ENCODE measurements at places on chromosomes 5 and 9.

GRCh38 chr5:170639221-170639925, 135.6 kb downstream of the KCNIP1 start:
- DNase-seq = no peak

DNA sequence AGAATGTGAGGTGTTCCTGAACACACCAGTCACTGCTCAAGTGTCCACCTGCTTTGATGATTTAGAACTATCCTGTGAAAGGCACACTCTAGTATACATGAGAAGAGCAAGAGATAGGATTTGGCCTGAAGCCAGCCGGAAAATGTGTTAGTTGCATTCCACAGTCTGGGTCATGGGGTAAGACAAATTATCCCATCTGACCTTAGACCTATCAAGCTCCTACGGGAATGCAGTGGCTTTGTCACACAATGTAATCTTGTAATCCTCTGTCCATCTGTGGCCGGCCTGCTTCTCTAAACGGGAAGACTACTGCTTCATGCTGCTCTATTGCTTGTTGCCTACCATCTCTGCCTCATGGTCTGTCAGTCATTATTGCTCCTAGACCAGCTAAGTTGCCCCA, 92.4 kb upstream of the PRRC1 start:
- DNase-seq = no peak

- DNase-seq = no peak
Measured at GRCh38 chr9:98829766-98830165, 22.3 kb downstream of the GALNT12 start.

- DNase-seq = no peak
Measured at GRCh38 chr9:136654820-136655535, 7.7 kb upstream of the EGFL7 start.

DNA sequence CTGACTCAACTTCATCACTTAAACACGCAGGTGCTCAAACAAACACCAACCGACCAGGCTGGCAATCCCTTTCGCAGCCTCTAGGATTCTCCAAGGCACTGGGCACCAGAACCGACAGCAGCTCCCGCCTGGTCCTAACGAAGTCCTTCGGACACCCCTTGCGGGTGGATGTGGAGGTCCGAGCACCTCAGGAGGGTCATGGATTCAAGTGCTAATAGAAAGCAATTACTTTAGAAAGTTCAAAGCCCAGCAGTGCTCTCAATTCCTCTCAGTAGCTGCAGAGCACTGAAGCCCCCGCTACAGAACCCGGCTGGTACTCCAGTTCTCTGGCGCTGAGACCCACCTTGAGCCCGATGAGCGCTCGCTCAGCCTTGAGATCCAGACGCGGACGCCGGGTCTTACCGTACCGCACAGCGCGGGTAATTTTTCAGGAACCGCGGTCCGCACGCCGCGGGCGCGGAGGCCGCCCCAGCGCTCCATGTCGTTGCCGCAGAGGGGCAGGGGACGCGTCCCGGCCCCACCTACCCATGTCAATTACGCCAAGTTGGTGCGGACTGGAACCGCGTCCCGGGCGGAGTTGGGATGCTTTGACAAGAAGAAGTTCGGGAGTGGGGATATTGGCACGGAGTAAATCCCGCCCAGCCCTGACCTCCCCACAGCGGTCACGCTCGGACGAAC, 638 bp downstream of the MARCHF3 start:
- DNase-seq = peak; percentile 35

DNA sequence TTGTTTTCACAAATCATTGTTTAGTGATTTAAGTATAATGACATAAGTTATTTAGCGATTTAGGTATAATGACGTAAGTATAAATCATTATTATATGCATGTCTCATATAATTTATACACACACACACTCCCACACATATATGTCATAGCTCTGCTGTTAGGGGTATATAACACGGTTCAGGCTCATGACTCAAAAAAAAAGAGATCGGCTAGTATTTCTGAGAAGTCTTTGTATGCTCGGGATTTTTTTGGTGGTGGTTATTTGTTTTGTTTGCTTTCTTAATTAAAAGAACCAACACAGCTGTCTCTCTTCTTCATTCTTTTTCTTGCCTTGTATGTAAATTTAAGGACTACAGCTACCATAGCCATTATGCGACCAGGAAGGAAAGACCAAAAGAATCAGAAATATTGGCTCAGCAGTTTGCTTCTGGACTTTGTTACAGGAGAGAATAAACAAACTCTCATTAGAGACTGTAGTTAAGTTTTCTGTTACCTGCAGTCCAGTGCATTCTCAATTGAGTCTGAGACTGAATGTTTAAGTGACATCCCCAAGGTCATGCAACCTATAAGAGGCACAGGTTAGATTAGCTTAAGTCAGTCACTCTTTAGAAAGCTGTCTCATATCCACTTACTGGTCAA, 83.2 kb upstream of the NREP start:
- DNase-seq = no peak

GRCh38 chr9:134372581-134373267, 46.5 kb downstream of the RXRA start:
- DNase-seq = no peak

DNA sequence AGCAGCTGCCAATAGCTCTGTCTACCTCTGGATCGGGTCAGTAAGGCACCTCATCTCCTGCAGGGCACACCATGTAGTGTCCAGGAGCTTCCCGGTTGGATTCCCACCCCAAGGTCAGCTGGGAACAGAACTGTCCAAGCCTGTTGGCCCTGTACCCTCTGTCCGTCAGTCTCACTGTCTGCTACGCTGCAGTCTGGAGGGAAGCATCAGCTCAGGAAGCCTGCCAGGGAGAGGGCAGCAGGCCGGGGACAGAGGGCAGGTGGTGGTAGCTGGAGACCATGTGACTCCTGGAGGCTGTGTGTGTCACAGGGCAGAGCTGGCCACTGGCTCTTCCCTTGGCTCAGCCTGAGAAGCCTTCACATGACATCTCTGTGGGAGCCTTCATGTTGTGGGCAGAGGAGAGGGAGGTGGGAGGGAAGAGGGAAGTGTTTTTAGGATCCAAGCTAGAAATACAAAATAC, 134.5 kb downstream of the SEC61B start:
- no peak for DNase-seq

DNA sequence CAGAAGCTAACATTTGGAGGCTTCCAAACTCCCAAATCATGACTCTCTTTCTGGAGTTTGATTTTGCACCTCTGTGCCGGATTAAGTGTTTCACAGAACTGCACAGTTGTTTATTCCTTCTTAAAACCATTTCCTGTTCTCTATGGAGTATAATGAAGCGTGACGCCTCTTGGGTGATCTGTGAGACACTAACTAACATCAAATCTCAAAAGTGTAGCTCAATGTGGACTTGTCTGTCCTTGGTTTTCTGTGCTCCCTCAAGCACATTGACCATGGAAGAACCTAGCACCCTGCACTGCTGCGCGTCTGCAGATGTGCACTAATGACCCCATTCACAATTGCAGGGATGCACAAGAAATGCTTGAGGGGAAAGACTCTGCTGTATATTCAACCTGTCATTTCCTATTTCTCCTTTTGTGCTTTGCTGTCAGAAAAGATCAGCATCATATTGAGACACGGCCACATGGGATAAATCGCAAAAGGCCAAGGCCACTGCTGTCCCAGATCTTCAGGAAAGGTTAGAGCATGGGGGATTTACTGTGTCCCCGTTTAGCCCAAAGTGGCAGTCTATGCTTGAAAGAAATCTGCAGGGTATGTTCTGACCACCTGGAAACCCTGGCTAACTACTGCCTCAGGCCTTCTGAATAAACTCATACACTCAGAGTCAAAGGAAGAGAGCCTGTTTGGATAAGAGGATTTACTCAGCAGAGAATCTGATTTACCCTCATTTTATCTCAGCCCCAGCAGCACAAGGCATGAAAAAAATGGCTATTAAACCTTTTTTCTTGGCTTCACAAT, 109.6 kb downstream of the BAAT start:
- no peak for DNase-seq

- DNase-seq = no peak
Measured at GRCh38 chr9:83920469-83920926, 734 bp downstream of the KIF27 start.
